ENCODE measurements at places on chromosomes 2 and 18.

DNA sequence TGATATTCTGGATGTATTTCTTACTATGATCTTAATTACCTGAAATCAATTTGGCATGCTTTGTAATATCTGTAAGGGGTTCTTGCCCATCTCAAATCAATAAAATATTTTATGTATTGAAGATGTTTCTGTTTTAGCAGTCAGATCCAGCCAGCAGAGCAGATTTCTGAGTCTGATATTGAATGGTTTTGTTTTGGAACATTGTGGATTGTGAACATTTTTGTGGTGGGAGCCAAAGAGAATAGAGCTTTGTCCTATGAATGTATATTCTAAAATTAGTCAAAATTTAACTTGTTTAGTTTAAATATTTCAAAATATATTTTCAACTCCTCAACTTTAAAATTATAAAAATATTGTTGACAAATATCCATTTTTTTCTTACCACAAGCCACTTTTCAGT, 197.0 kb downstream of the UBE2E3 start:
- no peak for DNase-seq

DNA sequence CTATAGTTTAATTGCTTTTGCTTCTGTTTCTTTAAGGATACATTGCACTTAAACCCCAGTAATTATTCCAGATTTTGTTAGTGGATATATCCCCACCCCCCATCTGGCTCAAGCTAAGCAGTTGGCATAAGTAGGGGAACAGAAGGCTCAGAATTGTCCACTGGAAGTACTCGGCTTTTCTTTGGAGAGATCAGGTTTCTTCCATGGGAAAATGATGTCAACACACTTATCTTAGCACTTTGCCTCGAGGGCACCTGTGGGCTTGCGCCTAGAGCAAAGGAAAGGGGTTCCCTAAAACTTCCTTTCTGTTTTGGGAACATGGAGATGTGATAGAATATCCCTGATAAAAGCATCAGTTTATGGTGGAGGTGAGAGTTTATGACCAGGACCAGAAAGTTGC, 130.6 kb downstream of the FMNL2 start:
- no peak for DNase-seq

GRCh38 chr2:110180036-110180435, 24.8 kb downstream of the NPHP1 start:
- DNase-seq = no peak

DNA sequence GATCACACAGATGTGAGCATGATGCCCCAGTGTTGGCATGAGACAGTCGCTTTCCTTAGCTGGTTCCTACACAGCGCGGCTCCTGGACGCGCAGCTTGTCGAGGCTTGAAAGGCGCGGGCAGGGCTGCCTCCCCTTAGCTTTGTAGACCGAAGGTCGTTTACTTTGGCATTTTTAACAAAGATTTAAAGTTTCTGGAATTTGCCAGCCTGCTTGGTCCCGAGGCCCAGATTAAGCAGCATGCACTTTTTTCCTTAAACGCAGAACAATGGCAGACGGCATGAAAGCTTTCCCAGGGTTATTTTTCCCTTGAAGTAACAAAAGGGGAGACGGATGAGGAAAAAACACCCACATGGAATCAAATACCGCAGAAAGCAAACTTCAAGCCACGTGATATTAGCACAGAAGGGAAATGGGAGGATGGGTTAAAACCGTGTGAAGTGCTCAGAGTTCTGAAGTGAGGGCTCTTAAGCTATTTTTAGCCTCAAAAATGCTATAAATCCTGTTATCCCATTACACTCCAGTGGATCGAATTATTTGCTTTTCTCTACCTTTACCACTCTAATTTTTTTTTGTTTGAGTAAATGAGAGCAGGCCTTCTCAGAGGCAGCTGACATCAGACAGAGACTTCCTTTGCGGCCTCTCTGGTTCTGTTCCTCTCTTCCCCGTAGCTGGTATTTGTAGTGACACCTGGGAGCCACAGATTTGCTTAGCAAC, 55.7 kb downstream of the NPAS2 start:
- DNase-seq = no peak

GRCh38 chr2:175577368-175577970, 396.0 kb upstream of the ATP5MC3 start:
- no peak for DNase-seq

- DNase-seq = no peak
These were observed 797.4 kb downstream of the CNTNAP5 start for GRCh38 chr2:124822516-124822915.

GRCh38 chr18:23605941-23606340, 19.6 kb upstream of the NPC1 start:
- DNase-seq = no peak

GRCh38 chr18:55779691-55780585, 191.9 kb upstream of the TCF4 start:
- no peak for DNase-seq

DNA sequence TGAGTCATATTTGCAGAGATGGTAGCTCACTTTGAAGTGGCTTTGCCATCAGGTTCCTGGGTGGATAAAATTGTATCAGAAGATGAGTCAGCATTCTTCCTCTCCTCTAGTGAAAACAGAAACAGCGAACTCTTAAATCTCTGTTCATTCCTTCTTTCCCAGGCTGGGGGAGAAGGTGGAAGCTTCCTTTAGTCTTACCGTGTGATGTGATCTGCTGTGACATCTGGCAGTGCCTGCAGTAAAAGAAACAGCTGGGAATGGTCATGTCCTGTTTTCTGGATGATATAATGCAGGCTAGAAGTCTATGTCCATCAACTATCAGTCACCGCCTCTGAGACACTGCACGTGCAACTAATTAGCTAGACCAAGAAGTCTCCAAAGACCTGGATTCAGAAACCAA, 171.6 kb downstream of the VAPA start:
- DNase-seq = no peak

DNA sequence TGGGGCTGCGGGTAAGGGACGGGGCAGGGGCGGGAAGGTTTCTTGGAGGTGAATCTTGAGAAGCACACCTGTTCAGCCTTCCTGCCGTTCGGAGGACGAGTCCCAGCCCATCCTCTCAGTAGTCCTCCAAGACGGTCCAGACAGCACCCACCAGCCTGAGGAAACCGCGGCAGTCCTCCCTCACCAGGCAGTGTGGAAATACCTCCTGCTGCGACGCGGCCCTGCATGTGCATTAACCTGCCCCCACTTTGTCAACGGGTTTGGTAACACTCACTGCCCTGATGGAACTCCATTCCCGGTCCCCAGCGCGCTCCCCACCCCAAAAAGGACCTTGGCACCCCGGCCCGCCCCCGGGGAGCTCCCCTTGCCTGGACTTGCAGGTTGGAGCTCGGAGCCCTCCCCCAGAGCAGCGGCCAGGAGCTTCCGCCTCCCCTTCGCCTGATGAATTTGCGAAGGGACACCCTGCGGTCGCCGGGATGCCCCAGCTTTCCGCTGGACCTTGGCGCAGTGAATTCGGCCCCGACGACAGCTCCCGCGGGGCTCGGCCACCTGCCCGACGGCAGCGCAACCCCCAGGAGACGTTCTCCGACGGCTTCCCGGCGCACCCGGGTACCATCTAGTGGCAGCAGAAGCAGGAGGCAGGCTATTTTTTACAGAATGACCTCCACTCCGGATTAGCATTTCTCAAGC, 31.5 kb downstream of the ACVR1C start:
- no peak for DNase-seq

DNA sequence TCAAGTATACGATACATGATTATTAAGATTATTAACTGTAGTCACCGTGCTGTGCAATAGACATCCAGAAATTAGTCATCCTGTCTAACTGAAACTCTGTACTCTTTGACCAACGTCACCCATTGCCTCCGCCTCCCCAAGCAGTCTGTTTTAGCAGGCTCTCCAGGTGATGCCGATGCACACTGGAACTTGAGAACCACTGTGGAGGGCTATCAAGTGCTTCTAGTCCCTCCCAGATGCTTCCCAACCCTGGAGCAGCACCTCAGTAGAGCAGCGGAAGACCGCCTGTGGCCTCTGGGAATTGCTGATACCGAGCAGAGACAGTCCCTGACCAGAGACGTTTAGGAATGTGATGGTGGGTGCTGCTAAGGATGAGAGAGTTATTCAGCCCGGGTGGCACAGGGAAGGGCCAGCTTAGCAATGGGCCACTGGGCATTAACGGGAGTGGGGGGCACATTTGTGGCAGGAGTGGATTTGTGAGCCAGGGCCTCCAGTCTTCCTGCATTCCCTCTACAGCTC, 50.7 kb downstream of the LIPG start:
- no peak for DNase-seq

DNA sequence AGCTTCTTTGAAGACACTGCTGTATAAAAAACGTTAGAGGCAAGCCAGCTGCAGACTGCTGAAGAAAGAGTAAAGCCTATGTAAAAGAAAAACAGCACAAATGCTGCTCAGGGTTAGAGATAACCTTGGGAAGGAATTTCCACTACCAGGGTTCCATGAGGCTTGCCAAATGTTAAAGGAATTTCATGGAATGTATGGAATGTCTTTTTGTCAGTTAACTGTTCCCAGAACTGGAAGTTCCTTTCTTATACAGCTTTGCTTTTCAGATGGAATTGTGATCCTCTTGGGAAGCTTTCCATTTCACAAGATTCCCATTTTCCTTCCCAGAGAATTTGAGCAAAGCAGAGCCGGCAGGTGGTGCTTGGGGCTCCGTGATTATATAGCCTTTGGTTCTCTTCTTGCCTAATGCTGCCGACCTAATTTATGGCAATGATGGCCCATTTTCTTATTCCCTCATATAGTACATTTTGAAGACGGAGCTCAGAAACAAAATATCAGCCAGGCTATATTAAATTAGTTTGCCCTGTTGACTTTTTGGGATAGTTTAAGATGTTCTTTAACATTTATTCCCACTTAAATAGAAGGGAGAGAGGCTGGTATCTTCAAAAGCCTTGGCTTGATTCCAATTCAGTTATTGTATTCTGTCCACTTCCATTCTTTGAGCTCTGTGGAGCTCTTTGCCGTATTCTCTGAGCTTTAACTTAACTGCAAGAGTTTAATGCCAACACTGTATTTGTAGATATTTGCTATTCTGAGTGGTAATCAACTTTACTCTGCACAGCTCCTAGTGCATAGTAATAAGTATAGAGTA, 162.3 kb downstream of the PHLPP1 start:
- DNase-seq = no peak

- no peak for DNase-seq
These were observed 523.9 kb downstream of the BCL11A start for GRCh38 chr2:60029566-60029883.

DNA sequence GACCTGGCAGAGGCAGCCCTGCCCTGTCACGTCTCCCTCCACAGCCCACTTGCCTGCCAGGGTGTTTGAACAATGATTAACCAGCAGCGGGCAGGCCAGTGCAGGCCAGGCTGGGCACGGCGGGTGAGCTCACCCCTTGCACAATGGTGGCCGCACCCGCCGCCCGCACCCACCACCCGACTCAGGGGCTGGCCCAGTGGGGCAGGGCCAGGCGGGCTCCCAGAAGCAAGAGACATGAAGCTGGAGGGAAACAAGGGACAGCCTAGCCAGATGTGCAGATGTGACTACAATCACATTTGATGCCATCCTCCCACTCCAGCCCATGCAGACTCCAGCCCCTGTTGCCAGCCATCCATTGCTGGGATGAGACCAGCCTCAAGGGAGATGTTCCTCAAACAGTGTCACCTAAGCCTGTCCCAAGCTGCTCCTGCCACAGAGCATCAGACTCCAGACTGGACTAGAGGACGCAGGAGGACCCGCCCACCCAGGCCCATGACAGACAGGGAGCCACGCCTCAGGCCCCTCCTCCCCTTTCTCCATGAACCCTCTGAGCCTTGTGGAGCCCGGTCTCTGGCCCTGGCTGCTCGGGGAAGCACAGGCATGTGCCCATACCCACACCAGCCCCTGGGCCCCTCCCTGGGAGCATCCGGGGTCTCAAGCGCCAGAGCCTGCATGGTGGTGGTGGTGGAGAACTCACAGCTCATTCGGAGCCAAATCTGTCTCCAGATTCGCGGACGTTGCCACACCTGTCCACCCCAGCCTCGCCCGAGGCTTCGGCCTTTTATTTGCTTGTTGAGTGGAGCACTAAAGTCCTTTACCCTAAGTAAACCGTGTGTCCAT, 45.0 kb downstream of the SDC1 start:
- DNase-seq = peak; percentile 92

GRCh38 chr2:157061799-157062198, 195.7 kb upstream of the GALNT5 start:
- DNase-seq = no peak

- no peak for DNase-seq
These were observed 90.6 kb downstream of the SGPP2 start for GRCh38 chr2:222514901-222515300.

- no peak for DNase-seq
These were observed 128.8 kb upstream of the SESTD1 start for GRCh38 chr2:179393481-179393880.

DNA sequence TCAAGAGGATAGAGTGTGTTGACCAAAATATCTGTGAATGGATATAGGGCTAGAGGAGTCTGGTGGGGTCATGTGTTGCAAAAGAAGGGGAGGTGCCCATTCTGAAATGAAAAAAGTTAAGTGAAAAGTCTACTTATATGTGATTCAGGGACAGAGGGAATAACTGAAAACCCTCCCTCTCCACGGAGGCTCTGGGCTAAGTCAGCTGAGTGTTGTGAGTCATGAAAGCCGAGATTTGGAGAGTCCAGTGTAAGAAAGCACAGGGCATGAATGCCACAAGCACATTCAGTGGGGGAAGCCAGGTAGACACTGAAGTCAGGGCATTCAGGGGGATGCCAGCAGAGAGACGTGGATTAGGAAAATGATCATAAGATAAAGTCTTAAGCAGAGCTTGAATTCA, 871.9 kb downstream of the TSN start:
- DNase-seq = no peak

DNA sequence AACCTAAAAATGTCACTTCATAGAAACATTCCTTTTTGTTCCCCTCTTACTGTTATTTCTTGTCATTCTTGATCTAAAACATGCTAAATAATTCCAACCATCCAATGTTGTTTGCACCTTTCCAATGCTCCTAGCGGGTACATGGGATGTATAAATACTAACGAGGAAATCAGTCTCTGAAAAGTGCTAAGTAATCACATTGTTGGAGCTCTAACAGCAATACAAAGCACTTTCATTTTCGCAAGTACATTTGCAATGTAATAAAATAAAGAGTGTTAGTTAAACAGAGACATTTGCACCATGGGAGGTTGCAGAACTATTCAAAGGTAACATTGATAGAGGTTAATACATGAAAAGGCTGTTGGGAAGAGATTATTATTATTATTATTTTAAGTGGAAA, 286.2 kb upstream of the ACVR2A start:
- DNase-seq = no peak

- no peak for DNase-seq
These were observed 196.5 kb downstream of the TFCP2L1 start for GRCh38 chr2:121088251-121089165.

DNA sequence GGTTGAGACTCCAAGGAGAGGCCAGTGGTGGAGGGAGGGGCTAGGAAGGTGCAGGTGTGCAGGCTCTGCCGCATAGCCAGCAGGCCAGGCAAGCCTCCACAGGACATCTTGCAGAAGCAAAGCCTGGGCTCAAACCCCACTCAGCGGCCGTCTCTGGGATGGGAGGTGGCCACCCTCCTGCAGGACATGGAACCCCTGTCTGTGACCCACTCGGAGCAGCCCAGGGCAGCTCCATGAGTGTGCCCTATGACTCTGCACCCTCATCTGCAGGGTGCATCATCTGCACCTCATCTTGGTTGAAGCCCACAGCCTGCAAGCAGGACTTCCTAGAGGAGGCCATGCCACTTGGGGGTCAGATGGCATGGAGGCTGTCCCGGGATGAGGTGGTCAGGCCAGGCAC, 46.3 kb downstream of the GPC1 start:
- peak; percentile 10 for DNase-seq

GRCh38 chr2:7881466-7881865, 800.4 kb upstream of the ID2 start:
- DNase-seq = no peak

Data from colonic mucosa (tissue), 4 donors.